ENCODE measurements at places on chromosomes 2 and 18. TPM values are rescaled to one million over a fixed set of nuclear protein-coding genes. Genes with fewer than 3 reads are reported as not detected.

NEB gene
- polyA plus RNA-seq: 4.3 TPM

RASGRP3 gene
- 22.4 TPM for polyA plus RNA-seq

MOGAT1 gene
- polyA plus RNA-seq: 0.07 TPM

VWA3B gene
- polyA plus RNA-seq: 0.07 TPM

PROKR1 gene
- polyA plus RNA-seq: 0.06 TPM

IL18R1 gene
- polyA plus RNA-seq: 2.3 TPM

POMC gene
- polyA plus RNA-seq: 6.1 TPM

All from heart right ventricle (tissue), 16 donors.